ENCODE measurements at places on chromosomes 3 and 15.

DNA sequence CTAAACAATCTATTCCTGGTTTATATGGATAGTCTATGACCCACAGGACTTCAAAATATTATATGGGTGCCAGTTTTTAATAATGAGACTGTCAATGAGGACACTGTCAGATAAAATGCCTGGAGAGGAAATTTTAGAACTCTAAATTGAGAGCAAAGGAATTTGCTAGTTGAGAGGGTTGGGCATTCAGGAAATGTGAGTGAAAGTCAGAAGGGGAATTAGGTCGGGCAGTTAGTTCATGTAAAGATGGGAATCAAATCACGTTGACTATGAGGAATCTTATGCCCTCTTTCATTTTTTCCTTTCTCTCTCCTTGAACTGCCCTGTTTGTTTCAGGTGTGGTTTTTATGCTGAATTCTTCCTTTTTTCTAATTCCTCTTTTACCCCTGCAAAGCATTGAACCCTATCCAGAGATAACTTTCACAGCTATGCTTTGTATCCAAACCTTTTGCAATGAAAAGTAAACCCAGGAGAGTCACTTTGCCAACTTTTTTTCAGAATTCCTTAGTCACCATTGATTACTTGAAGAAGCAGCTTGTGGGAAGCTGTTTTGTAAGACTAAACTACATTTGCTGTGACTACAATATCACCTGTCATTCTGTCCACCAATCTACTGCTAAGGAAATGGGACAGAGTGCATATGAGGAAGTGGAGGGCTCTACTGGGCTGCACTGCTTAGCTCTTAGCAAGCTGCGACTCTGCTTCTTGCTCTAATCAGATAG is 27.8 kb downstream of the CHP1 start:
- DNase-seq, result no peak

GRCh38 chr15:68271854-68272471 is 5.6 kb upstream of the FEM1B start:
- DNase-seq, result peak; percentile 54

- DNase-seq, result no peak
Measured at GRCh38 chr3:82942041-82942440, 1180.6 kb upstream of the GBE1 start.

DNA sequence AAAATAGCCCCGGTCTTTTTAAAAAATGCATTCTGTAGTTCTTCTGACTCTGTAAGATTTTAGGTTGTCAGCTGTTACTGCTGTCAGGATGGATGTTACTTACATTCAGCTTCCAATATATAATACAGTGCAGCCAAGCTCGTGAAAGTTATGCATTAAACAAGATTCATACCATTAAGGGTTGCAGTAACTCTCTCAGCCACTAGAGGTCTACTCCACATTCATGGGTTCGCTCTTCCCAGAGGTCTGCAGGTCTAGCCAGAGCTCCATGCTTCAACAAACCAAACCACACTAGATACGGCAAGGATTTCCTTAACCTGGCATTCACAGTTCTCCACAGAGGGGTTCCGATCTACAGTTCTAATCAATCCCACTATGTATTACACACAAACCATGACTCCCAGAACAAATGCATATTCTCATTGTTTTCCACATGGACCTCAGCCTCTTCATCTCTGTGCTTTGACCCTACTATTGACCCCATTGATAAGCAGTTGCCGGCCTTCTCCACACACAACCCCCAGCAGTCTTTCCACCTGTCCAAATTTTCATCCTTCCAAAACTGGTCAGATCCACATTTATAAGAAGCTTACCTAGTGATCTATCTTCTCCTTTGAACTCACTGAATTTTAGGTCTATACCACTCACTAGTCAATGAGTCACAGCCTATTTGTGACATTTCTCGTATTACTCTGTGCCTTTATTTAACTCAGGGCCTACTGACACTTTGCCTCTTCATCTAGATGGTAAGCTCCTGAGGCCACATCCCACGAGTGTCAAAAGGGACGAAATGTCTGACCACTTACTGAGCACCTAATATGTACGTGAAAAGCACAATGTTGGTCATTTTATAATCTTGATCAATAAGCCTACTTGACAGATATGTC is 33.7 kb downstream of the RORA start:
- DNase-seq, result no peak

DNA sequence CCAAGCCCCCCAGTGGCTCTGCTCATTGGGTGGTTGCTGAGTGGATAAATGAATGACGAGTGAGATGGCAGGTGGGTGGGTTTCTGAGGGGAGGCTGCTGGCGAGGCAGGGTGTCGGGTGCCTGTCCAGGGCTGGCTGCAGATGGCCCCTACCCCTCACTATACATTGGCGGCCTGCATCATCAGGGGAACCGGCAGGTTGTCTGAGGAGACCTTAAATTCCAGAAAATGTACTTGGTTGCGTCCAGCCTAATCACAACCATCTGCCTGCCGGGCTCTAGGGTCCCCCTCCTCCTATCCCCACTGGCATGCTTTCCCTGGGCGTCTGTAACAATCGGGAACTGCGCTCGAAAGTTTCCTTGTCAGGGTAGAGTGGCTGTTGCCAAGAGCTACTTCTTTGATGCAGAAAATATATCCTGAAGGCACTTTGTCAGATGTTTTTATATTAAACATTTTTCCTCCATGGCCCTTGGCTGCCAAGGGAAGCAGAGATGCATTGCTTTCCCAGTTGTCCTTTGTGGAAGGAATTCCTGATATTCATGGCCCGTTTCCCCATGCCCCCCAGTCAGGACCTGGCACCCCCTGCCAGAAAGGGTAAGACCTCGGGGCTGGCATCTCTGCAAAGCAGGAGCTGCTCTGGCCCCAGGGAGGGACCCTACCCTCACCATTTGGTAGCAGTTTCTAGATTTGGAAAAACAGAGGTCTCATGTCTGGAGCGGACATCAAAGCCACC is 22.9 kb downstream of the SMAD6 start:
- DNase-seq, result no peak

DNA sequence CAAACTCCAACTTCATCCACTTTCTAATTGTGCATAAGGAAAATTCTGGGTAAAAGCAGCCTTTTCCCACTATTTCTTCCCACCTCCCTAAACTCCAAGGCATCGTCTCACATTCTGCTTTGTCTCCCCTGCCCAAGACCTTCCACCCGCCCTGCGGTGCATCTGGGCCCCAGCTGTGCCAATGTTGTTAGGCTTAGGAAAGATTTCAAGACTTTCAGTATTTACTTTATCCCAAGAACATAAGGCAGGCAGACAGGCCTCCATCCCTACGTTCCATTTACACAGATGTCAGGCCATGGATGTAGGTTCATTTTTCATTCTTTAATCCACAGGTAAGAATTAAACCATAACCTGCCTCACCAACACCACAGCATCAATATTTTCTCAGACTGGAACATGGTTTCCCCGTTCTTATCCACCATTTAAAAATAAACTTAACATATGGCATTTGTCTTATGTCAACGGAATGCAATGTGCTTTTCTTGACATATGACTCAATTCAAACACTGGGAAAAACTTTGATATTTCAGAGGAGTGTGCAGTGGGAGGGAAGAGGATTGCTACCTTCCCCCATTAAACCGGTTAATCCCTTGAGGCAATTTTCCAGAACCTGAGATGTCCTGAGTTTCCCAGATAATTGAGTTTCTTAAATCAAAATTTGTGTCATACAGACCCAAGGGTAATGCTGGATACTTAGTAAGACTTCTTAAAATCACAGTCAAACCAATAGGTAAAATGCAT is 238.0 kb upstream of the LRIG1 start:
- no peak for DNase-seq

- DNase-seq, result no peak
Measured at GRCh38 chr3:102089239-102089638, 239.9 kb downstream of the NFKBIZ start.

DNA sequence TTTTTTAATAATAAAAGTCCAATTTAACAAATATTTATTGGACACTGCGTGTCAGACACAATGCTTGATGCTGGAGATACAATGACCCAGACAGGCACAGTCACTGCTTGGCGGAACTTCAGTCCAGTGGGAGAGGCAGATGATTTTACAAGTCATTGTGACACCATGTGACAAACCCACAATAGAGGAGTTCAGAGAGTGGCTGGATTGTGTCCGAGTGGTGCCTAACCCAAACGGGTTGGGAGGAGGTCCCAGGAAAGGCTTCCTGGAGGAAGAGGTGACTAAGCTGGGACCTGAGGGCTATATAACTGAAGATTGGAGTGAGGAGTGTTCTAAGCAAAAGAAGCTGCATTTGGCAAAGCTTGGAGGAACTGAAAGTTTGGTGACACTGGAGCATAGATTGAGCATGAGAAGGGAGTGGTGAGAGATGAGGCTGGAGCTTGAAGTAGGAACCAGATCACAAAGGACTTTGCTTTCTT is 41.4 kb downstream of the CRTC3 start:
- DNase-seq, result no peak

DNA sequence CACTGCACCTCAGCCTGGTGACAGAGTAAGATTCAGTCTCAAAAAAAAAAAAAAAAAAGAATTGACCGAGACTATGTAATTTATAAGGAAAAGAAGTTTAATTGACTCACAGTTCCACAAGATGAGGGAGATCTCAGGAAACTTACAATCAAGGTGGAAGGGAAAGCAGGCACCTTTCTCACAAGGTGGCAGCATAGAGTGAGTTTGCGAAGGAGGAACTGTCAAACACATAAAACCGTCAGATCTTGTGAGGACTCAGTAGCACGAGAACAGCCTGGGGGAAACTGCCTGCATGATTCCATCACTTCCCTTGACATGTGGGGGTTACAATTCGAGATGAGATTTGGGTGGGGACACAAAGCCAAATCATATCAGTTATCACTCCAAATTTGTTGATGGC is 380.9 kb downstream of the EDEM1 start:
- DNase-seq, result no peak

DNA sequence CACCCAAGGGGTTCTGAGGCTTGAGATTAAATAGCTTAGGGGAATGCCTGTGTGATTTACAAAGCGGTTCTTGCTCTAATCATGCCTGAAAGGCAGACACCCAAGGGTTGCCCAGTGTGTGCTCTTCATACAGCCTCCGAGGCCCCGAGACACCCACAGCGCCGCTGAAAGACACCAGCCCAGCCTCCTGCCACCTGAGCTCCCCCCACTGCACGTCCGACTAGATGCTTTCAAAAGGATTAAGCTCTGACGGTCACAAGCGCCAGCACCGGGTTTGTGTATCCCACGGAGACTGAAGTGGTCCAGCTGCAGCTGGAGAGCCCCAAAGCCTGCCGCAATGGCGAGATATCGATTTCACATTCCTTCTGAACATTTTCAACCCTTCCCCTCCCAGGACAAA is 50.3 kb downstream of the SPATA12 start:
- peak; percentile 26 for DNase-seq

DNA sequence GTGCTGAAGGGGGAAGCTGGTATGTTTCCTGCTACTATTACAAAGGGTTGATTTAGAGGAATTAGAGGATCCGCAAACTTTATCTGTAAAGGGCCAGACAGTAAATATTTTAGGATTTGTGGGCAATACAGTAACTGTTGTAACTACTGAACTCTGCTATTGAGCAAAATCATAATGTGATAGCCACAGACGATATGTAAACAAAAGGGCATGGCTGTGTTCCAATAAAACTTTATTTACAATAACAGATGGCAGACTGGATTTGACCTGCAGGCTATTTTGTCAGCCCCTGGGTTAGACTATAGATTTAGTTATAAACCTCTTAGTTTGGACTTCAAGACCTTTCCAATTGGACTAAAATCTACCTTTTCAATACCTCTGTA is 27.8 kb upstream of the KCNMB2 start:
- no peak for DNase-seq

- no peak for DNase-seq
Measured at GRCh38 chr3:44476963-44477311, 533 bp downstream of the ZNF445 start.

DNA sequence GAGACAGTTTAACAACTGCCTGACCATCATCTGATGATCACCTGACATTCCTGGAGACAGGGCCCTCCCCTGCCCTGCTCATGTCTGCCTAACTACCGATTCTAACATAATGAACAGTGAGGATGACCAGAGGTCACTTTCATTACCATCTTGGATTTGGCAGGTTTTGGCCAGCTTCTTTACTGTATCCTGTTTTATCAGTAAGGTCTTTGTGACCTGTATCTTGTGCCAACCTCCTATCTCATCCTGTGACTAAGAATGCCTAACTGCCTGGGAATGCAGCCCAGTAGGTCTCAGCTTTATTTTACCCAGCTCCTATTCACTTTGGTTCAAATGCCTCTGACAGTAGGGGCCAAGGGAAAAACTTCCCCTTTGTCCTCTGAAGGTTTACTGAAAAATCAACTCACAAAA is 40.2 kb downstream of the METTL6 start:
- no peak for DNase-seq

- no peak for DNase-seq
Measured at GRCh38 chr15:63176302-63176701, 13.1 kb upstream of the RAB8B start.

- DNase-seq, result no peak
Measured at GRCh38 chr3:194686816-194687637, 1.3 kb downstream of the FAM43A start.

- no peak for DNase-seq
Measured at GRCh38 chr15:99442252-99442897, 123.4 kb upstream of the MEF2A start.

GRCh38 chr3:42856544-42856943 is 19.1 kb downstream of the CYP8B1 start:
- DNase-seq, result no peak

- no peak for DNase-seq
Measured at GRCh38 chr3:2784627-2785026, 325.5 kb downstream of the IL5RA start.

DNA sequence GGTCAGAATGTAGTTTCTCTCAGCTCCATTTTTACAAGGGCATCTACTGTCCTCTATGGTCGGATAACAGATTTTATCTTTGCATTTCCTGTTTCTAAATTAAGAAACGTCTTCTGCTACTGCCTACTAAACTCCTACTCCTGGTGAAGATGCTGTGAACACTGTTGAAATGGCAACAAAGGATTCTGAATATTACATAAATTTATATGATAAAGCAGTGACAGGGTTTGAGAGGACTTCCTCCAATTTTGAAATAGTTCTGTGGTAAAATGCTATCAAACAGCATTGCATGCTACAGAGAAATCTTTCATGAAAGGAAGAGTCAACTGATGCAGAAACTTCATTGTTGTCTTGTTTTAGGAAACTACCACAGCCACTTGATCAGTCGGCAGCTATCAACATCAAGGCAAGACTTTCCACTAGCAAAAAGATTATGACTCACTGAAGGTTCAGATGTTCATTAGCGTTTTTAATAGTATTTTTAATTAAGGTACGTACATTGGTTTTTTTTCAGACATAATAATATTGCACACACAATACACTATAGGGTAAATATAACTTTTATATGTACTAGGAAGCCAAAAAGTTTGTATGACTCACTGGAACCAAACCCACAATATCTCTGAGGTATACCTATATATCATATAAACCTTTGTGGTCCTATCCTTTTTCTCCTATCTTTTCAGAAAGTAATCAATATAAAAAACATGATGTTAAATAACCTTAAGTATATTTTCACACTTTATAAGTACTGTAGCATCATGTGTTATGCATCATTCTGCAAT is 156.1 kb downstream of the STAG1 start:
- no peak for DNase-seq

GRCh38 chr3:138249636-138250035 is 62.5 kb downstream of the ARMC8 start:
- no peak for DNase-seq

Measured in NCI-H1417 treated with DMSO at 0.1 percent for 48 hours (cell line).